EH (cell line): ENCODE measurements at places on chromosomes 11 and 22.

GRCh38 chr11:126172596-126173038, 38.8 kb downstream of the RPUSD4 start:
- peak; percentile 62 for DNase-seq

- DNase-seq = no peak
These were observed 10.2 kb downstream of the GLB1L2 start for GRCh38 chr11:134341805-134342571.

GRCh38 chr11:83778596-83778995, 492.4 kb upstream of the CCDC90B start:
- DNase-seq = no peak

- peak; percentile 97 for DNase-seq
These were observed 25.2 kb upstream of the GCAT start for GRCh38 chr22:37782340-37783168.

GRCh38 chr11:26143566-26144290, 188.2 kb upstream of the ANO3 start:
- DNase-seq = peak; percentile 20

DNA sequence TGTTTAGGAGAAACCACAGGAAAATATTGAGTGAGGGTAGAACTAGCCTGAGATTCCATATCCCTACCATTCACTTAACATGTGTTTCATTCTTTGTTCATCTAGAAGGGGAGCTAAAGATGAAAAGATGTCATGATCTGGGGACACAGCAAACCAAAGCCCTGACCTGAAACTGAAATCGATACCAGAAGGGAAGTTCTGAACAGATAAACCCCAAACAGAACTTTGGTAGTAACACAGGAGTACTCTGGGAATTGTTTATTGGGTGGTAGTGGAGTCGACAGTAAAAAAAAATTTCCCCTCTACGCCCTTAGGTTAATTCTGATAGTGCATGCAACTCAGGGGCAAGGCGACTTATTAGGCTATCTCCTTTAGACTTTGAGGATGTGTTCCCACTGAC, 27.2 kb downstream of the OR2AT4 start:
- no peak for DNase-seq

- peak; percentile 74 for DNase-seq
These were observed 143.2 kb downstream of the BBOX1 start for GRCh38 chr11:27183672-27184457.

- no peak for DNase-seq
These were observed 27.6 kb downstream of the PKNOX2 start for GRCh38 chr11:125192183-125192582.

GRCh38 chr11:11329062-11329806, 23.8 kb downstream of the CSNK2A3 start:
- DNase-seq = no peak

DNA sequence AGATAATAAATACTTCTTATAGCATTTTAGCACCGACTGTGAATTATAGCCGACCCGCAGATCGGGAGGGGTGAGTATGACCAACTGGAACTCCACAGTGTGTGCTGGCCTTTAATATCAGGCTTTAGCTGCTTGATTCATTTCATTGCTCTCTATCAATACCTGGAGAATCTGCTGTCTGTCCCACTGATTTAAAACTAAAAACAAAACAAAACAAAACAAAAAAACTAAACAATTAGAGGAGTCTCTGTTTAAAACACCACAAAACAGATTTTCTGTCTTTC, 216.8 kb downstream of the FAT3 start:
- no peak for DNase-seq

DNA sequence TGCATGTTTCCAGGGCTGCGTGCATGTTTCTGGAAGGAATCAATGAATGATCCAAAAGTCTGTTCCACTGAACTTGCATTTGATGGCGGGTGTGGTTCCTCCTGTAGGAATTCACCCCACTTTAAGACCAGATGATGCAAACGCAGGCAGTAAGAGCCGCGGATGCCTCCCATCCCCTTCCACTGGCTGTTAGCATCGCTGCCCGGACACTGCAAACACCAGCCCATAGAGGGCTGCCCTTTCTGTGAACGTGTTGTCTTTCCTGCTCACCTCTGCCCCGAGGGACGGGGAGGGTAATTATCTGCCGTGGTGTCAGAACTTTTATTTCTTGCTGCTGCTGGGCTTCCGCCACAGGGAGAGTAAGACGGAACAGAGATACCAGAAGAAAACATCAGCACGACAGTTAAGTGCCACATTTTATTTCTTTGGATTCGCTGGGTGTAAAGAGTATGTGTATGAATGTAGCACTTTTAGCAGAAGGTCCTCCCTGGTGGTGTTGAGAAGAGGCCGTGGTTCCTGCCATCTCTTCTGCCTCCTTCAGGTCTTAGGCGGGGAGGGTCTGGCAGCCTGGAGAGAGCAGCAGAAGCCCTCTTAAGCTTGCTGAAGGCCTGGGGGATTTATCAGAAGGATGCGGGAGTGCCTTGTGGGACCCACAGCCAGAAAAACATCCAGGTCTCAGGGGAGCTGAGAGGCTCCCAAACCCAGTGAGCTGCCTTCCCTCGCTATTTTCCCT, 53.2 kb upstream of the NECTIN1 start:
- no peak for DNase-seq

- DNase-seq = peak; percentile 20
These were observed 78.5 kb downstream of the SPON1 start for GRCh38 chr11:14041040-14041439.

DNA sequence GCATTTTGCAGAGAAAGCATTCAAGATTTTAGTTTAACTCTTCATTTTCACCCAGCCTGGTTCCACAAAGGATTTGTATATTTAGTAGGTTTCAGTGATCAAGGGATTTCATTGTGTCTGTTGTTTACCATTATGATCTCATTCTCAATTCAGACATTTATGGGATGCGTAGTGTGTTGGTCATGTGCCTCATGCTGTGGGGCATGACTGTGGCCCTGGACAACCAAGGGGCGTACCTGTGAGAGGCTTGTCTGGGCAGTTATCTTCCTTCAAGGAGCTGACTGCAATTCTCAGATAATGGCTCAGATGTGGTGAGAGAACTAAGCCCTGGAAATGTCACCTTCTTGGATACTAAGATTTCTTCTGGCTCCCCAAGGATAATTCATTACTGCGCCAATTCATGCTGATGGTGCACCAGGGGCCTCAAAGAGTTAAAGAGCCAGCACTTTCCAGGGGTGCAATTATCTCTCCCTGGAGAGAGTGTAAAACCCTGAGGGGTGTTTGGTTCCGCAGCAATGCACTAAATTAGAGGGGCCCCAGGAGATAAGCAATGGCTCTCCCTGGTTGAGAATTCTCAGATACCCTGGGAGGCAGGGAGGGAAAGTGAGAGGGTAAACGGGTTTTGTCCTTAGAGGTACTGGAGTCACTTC, 32.2 kb downstream of the SLC6A5 start:
- no peak for DNase-seq

GRCh38 chr11:76672431-76673175, 2.1 kb upstream of the LRRC32 start:
- DNase-seq = no peak

DNA sequence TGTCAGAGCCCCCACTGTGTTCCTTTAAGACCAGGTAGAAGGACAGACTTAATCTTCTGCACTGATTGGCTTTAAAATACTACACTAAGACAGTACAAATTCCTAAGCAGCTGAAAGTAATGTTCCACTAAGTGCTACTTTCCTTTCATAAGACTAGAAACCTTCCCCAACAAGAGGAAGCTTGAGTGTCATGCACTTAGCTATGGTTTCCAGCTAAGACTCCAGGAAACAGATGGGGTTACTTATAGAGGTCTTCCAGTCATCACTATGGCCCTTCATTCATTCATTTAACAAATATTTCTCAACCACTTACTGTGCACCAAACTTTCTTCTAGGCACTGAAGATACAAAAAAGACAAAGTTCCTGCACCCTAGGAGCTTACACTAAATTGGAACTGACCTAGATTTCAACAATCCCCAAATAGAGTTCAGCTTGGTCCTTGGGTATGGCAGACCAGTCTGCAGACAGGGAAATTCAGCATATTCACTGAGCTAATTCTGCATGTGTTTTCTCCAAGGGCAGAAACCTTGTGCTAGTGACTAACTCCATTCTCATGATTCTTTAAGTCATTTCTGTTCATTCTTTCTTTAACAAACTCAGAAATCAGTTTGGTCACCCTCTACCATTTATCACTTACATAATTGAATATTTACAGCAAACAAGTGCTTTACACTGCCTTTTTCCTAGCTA, 178.4 kb upstream of the MTNR1B start:
- no peak for DNase-seq

DNA sequence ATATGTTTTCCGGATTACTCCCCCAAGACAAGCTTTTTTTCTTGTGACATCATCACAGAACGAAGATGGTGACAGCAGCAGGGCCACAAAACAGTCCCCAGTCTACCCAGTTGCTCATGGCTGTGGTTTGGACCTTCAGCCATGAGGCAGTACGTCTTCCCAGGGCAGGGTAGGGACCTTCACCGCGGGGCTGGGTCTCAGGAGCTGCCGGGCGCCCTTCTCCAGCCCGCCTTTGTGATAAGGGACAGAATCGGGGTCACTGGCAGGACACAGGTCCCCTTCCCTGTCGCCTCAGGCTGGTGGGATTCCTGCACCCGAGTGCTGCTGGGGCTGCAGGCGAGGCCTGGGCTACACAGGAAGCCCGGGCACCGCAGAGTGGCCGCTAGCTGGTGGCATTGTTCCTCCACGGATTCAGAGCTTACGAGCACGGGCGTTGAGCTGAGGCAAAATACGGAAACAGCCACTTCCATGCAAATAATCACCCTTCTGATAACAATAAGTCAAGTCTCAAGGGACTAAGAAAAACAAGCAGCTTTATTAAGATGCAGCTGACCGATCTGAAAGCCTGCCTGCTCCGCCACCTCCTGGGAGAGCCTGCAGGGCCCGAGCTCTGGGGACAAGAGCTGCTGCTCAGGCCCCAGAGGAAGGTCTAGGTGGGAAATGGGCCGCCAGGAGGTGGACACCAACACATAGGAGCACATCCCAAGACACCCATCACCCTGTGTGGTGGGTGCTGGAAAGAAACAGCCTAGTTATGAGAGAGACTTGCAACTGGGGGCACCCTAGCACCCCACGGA, 12.3 kb downstream of the TBX1 start:
- DNase-seq = no peak

DNA sequence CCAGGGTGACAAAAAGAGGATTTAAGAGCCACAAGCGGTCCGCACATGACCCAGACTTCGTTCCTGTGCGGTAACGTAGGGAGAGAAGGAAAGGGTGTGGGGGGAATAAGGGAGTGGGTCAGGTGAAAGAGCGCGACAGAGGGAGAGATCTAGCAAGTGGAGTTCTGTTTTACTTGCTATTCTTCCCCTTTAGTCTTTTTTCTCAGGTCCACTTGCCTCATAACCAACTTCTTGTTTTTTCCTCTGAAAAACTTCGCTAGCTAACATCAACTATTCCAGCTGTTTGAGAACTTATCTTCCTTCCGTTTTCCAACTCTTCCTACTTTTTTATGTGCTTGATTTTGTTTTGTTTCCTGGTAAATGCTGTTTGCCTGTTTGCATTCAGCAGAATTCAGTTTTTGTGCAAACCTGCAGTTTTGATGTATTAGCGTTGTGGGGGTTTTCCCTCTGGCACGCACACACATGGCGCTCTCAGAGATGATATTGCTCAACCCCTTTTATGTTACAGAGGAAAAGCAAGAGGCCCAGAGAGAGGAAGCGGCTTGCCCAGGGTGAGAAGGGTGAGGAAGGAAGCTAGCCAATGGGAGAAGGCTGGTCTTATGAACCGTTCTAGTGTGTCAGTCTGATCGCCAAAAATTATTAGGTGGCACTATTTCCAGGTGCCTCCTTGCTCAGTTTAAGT, 592 bp upstream of the CTSC start:
- peak; percentile 76 for DNase-seq

DNA sequence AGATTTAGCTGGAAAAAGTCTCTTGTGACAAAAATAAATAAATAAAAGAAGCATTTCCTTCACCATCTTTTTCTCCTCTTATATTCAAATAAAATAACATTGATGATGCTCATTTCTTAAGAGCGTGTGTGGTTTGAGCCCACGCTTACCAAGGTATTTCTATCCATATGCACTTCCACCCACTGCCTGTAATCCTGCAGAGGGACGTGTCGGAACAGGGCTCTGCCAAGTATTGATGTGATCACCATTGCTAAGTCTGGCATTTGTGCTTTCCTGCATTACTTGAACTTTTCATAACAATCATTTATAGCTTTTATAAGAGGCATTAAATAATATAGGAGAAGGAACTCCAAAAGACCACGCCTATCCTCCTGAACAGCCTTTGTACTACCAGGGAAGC, 107.6 kb downstream of the SHANK2 start:
- no peak for DNase-seq

- DNase-seq = peak; percentile 25
These were observed 32.9 kb downstream of the C11orf71 start for GRCh38 chr11:114367244-114367957.

- no peak for DNase-seq
These were observed 10.0 kb downstream of the CD6 start for GRCh38 chr11:60981515-60981914.

DNA sequence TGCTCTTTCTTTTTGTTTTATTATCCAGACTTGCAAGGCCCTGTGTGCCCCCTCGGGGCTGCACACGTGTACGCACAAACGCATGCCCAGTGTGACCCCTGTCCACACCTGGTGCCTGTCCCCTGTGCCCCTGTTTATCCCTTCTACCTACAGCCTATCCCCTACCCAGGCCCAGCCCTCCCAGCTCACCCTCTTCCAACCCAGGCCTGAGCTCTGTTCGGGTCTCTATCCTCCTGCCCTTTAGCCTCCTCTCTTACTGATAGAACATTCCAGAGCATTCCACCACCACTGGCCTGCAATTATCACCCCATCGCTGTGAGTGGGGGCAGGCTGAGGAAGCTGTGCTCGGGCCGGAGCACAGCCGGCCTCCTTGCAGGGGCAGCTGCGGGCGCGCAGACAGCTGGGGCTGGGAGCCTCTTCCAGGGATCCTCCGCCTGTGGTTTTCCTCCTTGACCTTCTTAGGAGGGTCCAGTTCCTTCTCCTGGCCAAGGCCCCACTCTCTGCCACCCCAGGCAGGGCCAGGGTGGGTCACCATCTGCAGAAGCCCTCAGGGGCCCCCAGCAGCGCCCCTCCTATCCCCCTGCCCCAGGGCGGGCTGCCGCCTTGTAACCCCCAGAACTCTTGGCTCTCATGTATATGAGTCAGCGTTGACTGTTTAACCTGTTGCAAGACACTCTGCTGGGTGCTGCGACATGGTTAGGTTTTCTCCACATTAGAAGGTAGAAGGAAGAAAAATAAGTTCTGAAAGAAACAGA, 41.8 kb upstream of the KCNQ1OT1 start:
- peak; percentile 64 for DNase-seq

- no peak for DNase-seq
These were observed 260.9 kb downstream of the DYNC2H1 start for GRCh38 chr11:103370076-103370475.
